Stimulated activated CD4-positive, alpha-beta T cell treated with anti-CD3 and anti-CD28 coated beads, Interleukin-15, amount 100 ng/mL, for 1 hour (primary cell): ENCODE measurements at places on chromosomes 7 and 10.

- no peak for DNase-seq
These were observed 1.9 kb downstream of the HOXA9 start for GRCh38 chr7:27163288-27164044.

DNA sequence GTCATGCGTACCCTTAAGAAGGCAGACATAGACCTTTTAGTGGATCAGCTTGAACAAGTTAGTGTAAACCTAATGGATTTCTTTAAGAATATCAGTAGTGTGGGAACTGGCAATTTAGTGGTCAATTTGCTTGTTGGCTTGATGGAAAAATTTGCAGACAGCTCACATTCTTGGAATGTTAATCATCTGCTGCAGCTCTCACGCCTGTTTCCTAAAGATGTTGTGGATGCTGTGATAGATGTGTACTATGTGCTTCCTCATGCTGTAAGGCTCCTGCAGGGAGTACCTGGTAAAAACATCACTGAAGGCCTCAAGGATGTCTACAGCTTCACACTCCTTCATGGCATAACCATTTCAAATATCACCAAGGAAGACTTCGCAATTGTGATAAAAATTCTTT lies 103.4 kb downstream of the ABCA13 start:
- DNase-seq, result no peak

DNA sequence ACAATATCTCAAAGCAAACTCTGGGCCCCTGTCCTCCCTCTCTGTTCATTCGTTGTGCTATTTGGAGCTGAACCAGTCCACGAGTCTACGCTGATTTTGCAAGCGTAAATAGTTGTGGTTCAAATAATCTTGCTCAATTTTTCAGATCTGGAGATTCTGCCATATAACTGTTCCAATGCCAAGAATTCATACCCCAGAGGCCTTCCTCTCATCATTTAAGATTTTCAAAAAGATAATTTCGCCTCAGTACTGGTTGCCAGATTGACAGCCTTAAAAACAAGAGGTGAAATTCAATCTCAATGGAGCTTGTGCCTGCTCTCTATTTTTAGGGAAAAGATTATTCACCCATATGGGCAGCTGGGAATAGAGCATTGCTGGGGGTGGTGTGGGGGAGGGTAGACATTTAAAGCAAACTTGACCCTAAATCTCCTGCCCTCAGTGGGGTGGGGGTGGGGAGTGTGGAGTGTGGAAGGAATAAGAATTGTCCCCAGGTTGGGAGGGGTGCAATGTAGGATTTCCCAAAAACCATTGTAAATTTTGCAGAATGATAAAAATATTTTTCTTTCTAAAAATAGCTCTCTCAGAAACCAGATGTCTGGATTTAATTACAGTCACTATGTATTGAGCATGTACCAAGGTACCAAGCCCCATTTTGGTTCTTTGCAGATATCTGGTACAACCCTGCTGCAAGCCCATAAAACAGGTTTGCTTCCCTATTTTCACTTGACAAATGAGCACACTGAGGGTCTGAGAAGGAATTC lies 104.7 kb upstream of the EEPD1 start:
- DNase-seq, result no peak

DNA sequence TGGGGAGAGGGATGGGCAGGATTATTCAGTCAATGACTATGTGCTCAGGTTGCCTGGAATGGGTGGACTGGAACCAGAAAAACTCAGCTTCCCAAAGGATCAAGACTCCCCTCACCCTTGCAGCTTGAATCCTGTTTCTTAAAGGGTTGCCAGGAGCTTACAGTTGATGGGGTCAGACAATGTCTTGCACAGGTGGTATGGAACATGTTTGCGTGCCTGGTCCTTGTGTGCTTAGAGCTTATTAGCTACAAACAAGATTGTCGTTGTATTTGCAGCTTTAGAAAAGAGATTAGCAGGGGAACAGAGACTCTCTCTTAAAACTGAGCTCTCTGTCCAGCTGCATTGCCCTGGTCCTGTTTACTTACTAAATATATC lies 56.9 kb downstream of the PRR15 start:
- DNase-seq, result no peak

GRCh38 chr10:103603382-103603781 lies 109.9 kb downstream of the NEURL1 start:
- no peak for DNase-seq

DNA sequence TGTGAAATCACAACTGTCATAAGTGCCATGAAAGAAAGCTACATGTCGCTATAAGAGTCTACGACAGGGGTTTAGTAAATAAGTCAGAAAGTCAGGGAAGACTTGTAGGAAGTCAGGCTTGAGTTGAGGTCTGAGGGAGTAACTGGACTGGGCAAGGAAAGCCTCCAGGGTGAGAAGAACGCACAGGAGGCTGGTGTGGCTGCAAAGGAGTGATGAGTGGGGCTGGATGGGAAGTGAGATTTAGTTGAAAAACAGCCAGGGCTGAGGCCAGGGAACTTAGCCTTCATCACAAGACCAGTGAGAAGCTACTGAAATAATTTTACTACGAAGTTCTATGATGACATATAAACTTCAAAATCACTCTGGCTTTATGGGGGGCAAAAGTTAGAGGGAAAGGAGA lies 763.7 kb upstream of the PHF14 start:
- DNase-seq, result no peak

- DNase-seq, result no peak
These were observed 84.9 kb downstream of the C10orf105 start for GRCh38 chr10:71634531-71635164.

GRCh38 chr7:106070567-106071254 lies 41.4 kb downstream of the SYPL1 start:
- DNase-seq, result no peak

DNA sequence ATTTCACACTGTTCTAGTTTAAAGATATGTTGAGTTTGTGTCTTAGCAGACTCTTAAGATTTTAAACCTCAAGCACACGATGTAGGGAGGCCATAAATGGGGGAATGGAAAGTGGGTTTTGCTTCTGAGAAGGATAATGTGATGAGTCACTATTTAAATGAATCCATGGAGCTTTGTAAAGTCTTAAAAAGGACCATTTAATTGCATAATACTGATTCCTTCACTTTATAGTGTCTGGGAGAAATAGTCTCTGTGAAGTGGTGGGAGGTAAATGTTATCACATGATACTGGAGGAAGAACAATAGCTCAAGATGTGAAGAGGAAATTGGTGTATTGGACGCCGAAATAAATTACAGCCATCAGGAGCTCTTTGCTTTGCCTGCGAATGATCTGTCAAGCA lies 84.0 kb upstream of the MYO3A start:
- no peak for DNase-seq

DNA sequence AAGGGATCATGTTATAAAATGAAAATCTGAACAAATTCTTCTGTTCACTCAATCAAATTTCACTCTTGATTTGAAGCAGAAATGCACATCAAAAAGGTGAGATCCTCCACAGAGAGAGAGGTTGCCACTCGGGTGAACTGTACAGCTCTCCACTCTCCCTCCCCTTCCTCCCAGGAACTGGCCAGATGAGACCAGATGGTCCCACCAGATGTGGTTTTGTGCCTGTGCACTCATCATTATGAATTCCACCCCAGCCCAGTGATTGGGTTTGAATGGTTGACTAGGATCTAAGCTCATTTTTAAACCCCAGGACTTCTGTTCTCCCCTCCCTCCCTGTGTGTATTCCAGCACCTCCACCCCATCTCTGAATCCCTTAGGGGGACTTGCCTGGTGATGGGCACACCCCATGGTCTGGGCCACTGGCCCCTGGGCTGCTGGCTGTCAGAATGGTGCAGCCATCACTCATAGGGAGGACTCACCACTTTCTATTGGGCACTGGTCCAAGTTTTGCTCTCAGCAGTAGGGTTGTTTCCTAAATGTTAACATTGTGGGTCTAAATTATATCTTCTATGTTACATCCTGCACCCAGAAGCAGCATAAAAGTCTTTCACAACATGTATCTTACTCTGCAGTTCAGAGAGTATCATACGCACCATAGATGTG lies 393.1 kb downstream of the TNS3 start:
- no peak for DNase-seq

- DNase-seq, result no peak
These were observed 135.9 kb downstream of the PTPN20 start for GRCh38 chr10:47047127-47047504.

GRCh38 chr10:44874166-44874565 lies 37.0 kb upstream of the TMEM72 start:
- DNase-seq, result no peak

- DNase-seq, result no peak
These were observed 93.2 kb downstream of the ADK start for GRCh38 chr10:74244097-74244685.

DNA sequence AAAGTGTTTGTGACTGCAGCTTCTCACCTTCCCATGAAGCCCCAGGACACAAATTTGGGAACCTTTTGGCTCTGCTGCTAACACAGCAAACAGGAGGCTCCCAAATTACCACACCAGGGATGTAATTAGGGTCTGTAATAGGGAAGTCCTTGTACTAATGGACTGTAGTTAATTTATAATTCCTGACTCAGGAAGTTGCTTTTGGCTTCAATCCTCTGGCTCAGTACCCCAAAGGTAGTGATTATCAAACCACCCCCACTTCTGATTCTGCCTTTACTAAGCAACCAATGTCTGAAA lies 3.8 kb upstream of the MALSU1 start:
- no peak for DNase-seq

DNA sequence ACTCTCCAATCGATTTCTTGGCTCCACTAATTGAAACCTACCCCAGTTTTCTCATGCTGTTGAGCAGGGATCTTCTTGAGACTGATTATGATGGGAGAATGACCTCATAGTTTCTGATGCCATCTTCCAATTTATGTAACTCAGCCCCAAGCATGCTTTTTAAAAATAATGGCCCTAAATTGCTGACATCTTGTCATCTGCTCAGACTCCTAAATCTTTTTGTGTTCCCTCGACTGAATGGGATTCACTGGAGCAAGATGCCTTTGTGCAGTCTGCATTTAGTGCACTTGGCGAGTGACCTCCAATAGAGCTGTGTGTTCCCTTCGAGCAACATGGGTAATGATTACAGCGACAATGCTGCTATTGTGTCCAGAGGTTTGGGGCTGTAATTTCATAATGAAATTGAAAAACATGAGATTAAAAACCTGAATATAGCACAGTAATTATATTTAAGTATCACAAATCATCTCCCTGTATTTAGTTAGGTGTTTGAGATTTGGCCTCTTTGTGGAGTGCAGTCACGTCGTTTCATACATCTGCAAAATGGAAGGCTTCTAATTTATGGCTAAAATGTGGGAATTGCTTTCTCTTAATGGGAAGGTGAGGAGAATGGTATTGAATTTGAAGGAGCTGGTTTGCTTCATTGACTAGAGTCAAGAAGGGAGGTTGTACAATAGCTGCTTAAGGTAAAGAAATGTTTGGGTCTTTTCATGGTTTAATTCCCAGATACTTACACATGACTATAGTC lies 192.9 kb downstream of the AUTS2 start:
- no peak for DNase-seq

DNA sequence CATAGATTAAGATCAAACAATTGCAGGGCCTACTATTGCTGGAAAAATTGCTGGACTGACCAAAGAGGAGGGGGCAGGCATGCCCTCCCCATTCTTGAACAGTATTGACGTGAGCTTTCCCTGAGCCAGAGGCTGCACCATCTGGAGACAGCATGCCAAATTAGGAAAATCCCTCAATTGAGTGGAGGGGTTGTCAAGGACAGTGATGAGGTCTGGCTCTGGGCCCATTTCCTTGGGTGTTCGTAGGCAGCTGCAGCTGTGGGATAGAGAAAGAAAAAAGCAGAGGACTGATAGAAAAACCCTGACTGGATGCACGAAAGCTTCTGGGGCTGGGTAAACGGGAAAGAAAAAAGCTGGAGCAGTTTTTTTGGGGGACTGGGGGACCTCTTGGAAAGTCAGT lies 22.8 kb upstream of the ORC5 start:
- DNase-seq, result no peak

- peak; percentile 96 for DNase-seq
These were observed at the start of gene VDAC2 for GRCh38 chr10:75210282-75211006. VDAC2 (plus strand) TSS chr10:75210796; CDS start chr10:75211159, 363 bp downstream.
